ENCODE measurements at places on chromosomes 11 and 22.

GRCh38 chr22:20530368-20531153 is 23.2 kb downstream of the MED15 start:
- DNase-seq = no peak

GRCh38 chr11:20226933-20227332 is 66.7 kb upstream of the DBX1 start:
- no peak for DNase-seq

GRCh38 chr22:22748297-22748743 is 103.9 kb downstream of the GGTLC2 start:
- peak; percentile 66 for DNase-seq

- no peak for DNase-seq
These were observed 157.3 kb upstream of the CTSC start for GRCh38 chr11:88494848-88495247.

- DNase-seq = no peak
These were observed 28.0 kb downstream of the MYEOV start for GRCh38 chr11:69321877-69322361.

DNA sequence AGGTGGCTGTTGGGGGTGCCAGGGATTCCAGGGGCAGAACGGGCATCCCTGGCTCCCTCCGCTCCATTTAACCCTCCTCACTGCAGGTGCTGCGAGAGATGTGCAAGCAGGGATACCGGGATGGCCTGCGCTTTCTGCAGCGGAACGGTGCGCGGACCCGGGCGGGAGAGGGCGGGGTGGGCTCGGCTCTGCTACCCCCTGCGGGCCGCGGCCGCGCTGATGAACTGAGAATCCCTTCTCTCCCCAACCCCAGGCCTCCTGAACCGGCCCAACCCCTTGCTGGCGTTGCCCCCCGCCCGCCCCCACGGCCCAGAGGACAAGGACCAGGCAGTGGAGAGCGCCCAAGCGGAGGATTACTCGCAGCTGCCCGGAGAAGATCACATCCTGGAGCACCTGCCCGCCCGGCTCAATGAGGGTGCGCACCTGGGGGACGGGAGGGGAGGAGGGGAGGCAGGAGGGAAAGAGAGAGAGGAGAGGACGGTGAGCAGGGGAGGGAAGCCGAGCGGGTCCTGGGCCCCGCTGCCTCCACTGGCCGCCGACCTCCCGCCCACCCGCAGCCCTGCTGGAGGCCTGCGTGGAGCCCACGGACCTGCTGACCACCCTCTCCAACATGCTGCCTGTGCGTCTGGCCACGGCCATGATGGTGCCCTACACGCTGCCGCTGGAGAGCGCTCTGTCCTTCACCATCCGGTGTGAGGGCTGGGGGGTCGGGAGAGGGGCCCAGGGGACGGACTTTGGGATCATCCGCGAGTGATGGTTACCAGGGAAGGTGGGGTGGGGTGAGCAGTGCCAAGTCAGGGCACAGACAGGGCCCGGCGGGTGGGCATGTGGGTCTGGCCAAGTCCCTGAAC is 4.1 kb upstream of the CRACR2B start:
- no peak for DNase-seq

DNA sequence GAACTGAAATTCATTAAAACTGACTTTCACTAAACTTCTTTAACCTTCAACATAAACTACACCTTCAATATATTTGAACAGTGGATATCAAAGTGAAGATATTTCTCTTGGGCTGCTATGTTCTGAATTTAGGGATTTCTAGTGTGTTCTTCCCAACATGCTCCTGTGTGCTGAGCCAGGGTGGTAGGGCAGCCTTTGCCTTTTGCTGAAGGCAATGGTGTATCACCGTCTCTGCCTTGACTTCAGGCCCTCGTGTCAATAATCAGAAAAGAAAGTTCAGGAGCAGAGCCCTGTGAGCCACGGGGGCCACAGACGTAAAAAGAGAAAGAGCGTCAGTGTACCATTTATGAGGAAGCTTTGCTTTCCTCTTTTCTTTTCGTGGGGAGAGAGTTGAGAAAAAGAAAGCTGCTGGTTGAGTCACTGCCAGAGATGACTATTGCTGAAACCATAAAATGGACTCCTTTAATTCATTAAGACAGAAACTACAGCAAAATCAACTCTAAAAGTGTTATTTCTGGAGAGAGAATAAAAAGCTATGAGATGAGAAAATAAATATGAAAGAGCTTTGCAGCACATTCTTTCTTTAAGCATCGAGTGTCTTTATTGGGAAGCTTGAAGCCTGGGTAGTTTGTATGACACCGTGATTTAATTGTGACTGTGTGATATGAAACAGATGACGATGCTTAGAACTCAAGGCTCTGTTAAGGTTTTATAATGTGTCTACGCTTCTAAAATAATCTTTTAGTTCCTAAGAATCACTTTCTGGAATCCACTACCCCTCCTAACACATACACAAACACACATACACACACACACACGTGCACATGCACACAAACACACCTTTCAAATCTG is 271.8 kb upstream of the MTNR1B start:
- no peak for DNase-seq

DNA sequence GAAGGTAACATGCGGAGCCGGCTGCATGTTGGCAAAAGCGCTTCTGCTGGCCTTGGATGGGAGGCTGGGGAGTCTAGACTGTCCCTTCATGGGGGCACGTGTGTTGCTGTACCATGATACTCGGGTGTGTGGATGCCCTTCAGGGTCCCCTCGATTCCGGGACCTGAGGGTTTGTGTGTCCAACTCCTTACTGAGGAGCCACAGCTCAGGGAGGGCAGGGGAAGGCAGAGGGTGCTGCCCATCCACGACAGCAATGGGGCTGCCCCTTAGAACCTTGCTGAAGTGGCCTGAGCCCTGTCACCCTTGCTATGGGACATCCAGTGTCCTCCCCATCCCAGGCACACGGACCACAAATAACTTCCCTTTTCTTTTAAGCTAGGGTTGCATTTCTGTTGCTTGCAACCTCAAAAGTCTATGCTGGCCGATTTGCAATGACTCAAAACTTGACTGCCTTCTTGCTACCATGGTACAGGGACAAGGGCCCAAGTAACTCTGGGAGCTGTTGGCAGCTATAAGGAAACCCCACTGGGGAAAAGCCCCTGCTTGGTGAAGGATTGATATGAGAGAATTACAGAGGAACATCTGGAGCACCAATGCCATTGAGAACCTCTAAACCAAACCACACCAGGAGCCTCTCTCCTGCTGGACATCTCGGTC is 43.8 kb downstream of the RTL6 start:
- DNase-seq = no peak

- DNase-seq = peak; percentile 48
These were observed 1.3 kb downstream of the PPP1CA start for GRCh38 chr11:67400251-67400941.

DNA sequence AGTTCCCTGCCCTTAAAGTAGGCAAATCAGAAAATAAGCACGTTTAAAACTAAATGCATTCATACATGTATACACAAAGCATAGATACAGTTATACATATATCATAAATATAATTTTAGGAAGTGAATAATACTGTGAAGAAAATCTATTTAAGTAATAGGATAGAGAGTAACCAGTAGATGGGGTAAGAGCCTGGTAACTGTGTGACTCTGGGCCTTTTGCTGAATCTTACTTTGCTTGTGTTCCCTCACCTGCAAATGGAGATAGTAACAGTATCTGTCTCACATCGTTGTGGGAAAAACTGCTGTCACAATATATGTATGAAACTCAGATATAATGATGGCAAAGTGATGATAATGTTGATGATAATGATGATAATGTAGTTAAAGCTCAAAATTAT is 29.9 kb downstream of the MS4A2 start:
- no peak for DNase-seq

DNA sequence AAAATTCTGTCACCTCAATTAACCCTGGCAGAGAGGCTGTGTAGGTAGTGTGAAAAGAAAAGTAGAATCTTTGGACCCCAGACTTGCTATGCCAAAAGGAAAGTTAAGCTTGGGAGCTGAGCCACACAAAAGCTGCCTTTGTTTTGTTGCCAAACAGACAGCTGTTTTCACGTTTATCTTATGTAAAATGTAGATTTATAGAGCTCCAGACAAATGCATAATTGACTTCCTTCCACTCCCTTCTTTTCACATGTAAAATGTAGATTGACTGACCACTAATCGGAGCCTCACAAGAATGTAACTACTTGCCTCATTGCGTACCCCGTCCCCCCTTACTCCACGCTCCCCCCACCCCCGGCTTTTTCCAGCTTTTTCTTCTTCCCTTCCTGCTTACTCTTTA is 2302.2 kb upstream of the RAG2 start:
- DNase-seq = no peak

GRCh38 chr22:45212992-45213751 is 27.5 kb downstream of the KIAA0930 start:
- DNase-seq = peak; percentile 34

DNA sequence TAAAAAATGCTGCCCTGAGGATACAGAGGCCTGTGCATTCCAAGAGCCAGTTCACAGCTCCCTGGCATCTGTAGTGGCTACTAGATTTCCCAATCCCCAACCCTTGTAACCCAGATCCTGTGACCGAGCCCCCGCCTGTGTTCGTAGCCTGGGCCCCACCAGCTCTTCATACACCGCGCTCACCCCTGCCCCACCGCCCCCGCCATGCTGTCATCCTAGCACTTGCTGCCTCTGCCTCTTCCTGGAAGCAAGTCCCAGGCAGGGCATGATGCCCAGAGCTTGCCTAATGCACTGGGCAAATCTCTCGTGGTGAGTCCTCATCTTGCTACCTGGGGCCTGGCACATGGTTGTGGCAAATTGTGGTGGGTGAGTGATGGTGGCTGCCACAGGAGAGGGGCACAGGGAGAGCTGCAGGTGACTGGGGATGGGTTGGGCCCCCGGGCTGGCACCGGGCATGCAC is 7.1 kb downstream of the MGAT3 start:
- DNase-seq = peak; percentile 74

GRCh38 chr11:100188137-100188783 is 498.8 kb upstream of the ARHGAP42 start:
- DNase-seq = no peak

- no peak for DNase-seq
These were observed 20.0 kb downstream of the CD82 start for GRCh38 chr11:44585421-44585820.

DNA sequence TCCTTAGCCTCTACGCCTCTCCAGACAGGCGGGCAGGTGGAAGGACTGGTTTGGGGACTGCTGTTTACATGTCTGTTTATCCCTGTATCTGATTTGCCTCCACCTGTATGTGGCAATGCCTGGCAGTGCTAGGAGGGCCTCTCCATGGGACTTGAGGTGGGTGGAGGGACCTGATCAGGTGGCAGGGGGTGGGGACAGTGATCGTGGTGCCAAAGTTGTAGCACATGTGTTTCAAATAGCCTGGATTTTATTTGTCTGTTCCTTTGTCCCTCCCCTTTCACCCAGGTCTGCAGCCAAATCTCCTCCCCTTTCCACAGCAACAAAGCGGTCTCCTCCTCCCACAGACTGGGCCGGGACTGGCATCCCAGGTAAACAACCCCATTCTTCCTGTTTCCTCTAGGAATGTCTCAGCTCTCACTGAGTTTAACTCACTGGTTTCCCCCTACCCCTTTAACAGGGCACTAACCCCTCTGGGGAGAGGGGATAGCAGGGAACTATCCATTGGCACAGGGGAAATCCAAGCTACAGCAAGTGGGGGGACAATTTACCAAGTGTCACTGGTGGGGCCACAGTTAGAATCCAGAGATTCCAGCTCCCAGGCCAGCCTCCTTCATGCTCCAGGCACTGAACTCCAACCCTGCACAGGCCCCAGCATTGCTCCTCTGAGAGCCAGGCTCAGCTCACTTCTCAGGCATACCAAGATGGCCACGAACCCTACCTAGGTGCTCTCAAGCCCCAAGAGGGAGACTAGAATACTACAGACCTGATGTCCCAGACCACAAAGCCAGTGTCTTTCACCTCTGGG is 22.9 kb upstream of the TLCD5 start:
- DNase-seq = peak; percentile 90

- peak; percentile 45 for DNase-seq
These were observed 55.1 kb downstream of the IGLL5 start for GRCh38 chr22:22942511-22943329.

- DNase-seq = no peak
These were observed 30.3 kb downstream of the TPCN2 start for GRCh38 chr11:69078930-69079605.

DNA sequence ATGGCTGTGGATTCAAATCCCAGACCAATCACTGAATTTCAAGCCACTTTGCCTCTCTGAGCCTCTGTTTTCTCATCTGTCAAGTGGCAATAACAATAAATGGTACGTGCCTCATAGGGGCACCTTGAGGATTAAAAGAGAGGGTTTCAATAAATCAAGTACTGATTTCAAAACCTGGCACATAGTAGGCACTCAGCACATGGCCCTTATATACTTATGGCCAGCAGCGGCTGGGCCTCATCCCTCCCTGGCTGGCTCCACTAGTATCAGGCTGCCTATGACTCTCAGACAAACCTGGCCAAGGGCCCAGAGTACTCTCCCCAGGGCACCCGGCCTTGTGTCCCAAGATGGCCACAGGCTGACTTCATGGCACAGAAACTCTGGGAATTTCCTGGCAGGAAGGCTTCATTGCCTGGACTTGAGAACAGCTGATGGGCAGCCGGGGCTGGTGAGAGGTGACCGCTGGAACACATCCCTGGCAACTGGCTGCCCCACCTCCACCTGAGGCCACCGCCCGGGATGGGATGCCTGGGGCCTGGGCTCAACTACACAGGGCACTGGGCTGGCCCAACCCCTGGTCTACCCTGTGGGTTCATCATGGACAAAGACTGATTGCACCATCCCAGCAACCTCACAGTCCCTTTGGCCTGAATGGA is 3.4 kb downstream of the FADS3 start:
- peak; percentile 54 for DNase-seq

DNA sequence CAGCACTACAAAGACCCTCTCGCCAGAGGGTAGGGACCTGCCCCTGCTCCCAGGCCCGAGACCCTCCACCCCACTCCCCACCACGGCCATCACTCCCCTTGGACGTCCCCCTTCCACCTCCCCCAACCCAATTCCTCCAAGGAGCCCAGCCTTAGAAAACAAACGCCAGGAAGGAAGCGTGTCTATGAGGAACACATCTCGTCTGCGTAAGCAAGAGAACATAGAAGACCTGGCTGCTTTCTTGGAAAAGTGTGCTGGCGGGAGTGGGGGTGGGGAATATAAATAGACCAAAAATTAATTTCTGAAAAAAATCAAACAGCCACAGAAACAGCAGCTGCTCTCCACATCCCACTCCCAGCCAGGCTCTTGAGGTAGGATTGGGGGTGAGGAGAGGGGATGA is 23.9 kb upstream of the IGSF9B start:
- no peak for DNase-seq

- DNase-seq = no peak
These were observed 368.2 kb upstream of the CADM1 start for GRCh38 chr11:115872416-115872815.

- DNase-seq = no peak
These were observed 129.5 kb downstream of the MAML2 start for GRCh38 chr11:96213500-96213899.

GRCh38 chr11:121513807-121514206 is 61.0 kb upstream of the SORL1-AS1 start:
- no peak for DNase-seq

GRCh38 chr11:66080055-66080817 is 10.2 kb downstream of the PACS1 start:
- DNase-seq = peak; percentile 52

- no peak for DNase-seq
These were observed 3.6 kb downstream of the ASCL2 start for GRCh38 chr11:2266586-2267305.

GRCh38 chr22:28442711-28443525 is 236.7 kb downstream of the TTC28 start:
- peak; percentile 17 for DNase-seq

- peak; percentile 11 for DNase-seq
These were observed 752.9 kb downstream of the CNTN5 start for GRCh38 chr11:99773646-99774045.

Measured in mucosa of gallbladder (tissue), 1 donor.